Pulmonary artery endothelial cell (primary cell): ENCODE measurements at places on chromosomes 3 and 15.

GRCh38 chr3:116947809-116948208 is 238.2 kb downstream of the TUSC7 start:
- DNase-seq = no peak

- no peak for DNase-seq
Measured at GRCh38 chr3:197227780-197228574, 70.4 kb downstream of the DLG1 start.

GRCh38 chr3:107850681-107851080 is 240.2 kb downstream of the CD47 start:
- no peak for DNase-seq

GRCh38 chr15:42084465-42085235 is 9.7 kb downstream of the PLA2G4D start:
- no peak for DNase-seq

DNA sequence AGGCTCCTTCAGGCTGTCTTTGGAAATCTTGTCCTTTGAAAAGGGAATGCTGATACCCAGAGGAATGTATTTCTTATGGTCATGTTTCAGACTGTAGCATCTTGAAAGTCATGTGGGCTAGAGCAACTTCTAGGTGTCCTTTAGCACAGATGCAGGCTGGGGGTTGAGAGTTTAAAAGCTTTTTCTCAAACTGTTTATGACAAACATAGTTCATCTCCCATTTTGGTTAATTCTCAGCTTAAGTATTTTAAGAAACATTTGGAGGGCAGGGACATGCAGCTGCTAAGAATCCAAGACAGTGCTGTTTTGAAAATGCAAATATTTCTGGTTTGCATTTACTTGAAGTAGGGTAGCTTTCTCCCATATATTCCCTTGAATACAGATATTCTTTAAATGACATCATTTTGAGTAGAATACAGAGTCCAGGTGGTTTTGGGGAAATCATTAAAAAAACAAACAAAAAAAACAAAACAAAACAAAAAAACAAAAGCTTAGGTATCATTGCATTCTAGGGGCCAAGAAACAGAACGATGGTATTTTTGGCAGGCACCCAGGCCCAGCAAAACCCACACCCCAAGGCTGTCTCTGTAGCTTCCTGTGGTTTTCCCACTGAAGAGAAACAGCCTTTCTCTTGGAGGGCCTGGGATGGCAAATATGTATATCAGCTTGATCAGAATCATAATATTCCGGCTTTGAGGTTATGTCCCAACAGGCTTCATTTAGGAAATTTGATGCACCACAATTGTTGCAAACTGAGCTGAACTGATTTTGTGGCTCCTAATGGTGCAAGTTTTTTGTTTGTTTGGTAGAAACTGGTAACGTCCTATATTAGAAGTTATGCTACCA is 120.0 kb downstream of the ATG7 start:
- no peak for DNase-seq

GRCh38 chr15:92848852-92849598 is 51.1 kb upstream of the CHD2 start:
- DNase-seq = no peak

DNA sequence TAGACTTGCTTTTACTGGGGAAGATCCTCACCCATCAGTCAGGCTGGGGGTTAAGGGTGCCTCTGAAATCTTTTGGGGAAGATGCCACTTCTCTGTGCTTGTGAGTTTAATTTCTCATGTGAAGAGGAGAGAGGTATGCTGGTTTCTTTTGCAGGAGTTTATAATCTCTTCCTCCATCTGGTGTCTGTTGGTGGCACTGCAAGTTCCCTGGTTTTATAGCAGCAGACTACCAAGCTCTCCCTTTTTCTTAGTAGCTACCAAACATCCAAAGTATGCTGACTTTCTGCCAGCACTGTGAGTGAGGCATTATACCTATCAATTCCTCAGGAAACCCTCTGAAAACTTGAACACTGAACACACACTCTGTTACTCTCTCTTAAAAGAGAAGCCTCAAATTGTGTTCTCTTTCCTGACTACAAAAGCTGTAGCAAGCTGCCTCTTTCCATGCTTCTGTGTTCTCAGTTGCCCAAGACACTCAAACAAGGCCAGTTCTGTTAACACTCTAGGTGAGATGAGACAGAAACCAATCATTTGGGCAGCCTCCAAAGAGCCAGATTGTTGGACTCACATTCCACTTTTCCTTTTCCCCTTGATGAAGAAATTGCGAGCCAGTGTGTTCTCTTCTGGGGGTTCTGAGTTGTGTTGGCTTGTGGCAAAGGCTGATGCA is 299.5 kb downstream of the GAP43 start:
- DNase-seq = no peak

DNA sequence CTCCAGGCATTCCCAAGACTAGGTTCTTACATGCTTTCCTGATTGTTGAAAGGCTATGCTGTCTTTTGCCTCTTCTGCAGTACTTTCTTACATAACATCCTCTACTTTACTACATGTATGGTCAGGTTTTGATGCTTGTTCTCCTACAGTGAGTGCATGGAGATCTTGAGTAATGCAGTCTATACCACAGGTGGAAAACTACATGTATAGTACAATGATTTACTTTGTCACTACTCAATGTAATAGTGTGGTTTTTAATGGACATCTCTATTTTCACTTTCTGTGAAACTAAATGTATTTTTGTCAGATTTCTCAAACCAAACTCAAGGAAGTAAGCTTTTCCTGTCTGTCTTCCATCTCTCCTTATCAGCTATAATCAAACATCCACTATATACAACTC is 657.0 kb downstream of the TUSC7 start:
- no peak for DNase-seq

GRCh38 chr3:19576343-19576742 is 357.7 kb downstream of the EFHB start:
- DNase-seq = no peak

GRCh38 chr3:168121184-168122017 is 25.7 kb upstream of the GOLIM4 start:
- DNase-seq = peak; percentile 5

GRCh38 chr3:94258851-94259250 is 196.0 kb downstream of the NSUN3 start:
- no peak for DNase-seq

GRCh38 chr3:65936908-65937638 is 101.6 kb downstream of the MAGI1 start:
- DNase-seq = no peak

- DNase-seq = no peak
Measured at GRCh38 chr3:8106921-8107320, 394.7 kb upstream of the LMCD1 start.

DNA sequence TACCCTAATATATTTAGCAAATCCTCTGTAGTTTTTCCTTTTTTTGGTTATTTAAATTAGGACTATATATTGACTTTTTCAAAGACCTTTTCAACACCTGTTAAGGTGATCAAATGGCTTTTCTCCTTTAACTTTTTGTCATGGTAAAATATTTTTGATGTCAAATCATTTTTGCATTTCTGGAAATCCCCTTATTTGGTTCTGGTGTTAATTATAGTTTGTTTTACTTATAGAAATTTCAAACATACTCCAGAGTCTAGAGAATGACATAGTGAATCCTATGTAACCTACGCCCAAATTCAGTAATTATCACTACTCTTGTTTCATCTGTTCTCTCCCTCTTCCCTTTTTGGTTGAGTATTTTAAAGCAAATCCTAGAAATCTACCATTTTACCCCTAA is 121.3 kb upstream of the TBL1XR1 start:
- no peak for DNase-seq

DNA sequence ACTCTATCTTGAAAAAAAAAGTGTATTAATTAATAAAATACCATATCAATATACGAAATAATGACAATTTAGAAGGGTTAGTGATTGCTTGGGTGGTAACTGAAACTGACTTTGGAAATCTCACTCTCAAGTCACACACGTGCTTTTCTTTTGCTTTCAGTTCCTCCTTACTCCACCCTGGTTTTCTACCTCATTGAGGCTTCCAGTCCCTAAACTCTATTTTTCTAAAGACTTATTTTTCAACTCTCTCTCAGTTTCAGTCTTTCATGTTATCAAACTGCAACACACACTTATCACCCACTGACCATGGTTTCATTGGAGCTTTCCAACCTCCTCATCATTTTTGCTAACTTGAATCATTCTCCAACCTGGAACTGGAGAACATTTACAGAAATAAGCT is 23.5 kb downstream of the IL12A start:
- DNase-seq = no peak

GRCh38 chr15:25346371-25346770 is 92.5 kb downstream of the UBE3A start:
- no peak for DNase-seq

GRCh38 chr3:126194713-126195305 is 14.4 kb upstream of the ALDH1L1 start:
- DNase-seq = no peak

- DNase-seq = no peak
Measured at GRCh38 chr15:40306908-40307307, 827 bp downstream of the PLCB2 start.

DNA sequence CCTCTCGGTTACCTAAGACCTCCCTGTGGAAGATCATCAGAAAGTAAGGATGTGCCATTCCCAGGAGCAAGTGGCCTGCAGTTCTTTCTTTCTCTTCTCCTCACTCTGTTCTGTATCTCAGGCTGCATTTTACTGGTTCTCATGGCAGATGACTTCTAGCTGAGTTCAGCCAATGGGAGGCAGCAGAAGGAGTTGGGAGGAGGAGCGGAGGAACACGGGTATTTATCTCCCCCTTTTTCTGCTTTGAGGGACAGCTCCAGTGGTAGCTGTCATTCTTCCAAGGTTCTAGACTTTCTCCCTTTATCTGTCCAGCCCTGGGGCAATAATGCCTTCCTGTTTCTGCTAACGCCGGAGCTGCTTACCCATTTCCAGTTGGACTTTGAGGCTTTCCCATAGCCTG is 339.9 kb downstream of the NR2F2 start:
- DNase-seq = no peak

GRCh38 chr3:132867956-132868355 is 145.7 kb upstream of the NPHP3 start:
- DNase-seq = no peak

DNA sequence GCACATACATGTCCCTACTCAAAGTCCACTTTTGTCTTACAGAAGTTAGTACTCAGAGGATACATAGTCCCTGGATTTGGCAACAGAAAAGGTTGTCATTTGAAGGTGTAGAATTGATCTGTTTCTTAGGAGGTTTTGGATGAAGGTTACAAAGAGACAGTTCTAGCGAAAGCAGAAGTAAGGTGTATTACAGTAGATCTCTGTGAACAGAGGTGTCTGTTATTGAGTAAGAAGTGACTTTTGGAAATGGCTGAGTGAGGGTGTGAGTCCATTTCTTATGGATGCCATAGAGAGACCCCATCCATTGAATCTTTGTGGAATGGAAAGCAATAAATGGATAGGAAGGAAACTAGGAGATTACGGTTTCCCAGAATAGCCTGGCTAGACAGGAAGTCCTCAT is 5.6 kb downstream of the ZNF662 start:
- DNase-seq = no peak

DNA sequence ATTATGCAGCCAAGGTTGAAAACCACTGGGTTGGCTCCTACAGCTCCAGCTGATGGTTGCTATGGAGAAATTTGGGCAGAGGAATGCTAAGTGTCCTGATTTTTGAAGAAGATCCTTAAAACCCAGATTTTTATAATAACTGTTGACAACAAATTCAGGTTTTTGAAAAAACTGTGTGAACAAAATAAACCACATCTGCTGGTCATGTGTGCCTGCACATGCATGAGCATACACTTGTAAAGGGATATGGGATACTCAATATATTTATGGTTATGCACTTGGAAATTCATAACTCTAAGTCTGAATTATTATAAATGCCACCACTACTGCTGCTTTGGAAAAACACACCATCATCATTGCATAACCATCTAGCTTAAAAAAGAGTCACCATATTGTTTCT is 133.7 kb downstream of the THRB start:
- no peak for DNase-seq

DNA sequence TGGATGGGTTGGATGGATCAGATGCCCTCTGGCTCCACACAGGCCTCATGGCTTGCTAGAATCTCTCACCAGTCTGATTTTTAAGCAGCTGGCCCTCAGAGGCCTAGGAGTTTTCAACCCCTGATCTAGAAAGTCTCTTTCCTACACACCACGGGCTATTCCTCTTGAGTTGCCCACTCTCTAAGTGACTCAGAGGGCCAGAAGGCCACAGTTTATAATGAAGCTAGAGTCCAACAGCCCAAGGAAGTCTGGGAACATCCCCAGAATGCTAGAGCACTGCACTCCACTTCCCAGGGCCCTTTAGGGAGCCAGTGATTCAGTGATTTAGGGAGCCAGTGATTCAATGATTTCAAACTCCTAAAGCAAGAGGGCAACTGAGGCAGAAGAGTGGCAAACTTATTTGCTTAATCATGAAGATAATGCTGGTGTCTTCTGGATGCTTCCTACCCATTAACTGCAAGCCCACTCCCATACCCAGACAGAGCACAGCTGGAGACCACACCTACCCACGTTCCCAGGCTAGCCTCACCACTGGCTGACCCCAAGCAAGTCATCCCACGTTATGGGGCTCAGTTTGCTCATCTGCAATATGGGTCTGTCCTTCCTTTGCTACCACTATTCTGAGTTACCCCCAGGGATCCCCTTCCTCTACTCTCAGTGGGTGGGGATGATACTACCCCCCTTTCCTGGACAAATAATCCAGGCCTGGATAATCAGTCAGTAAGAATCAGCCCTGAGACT is 36.7 kb downstream of the ABTB1 start:
- no peak for DNase-seq

GRCh38 chr3:129783470-129783869 is 110.0 kb downstream of the TMCC1 start:
- no peak for DNase-seq

DNA sequence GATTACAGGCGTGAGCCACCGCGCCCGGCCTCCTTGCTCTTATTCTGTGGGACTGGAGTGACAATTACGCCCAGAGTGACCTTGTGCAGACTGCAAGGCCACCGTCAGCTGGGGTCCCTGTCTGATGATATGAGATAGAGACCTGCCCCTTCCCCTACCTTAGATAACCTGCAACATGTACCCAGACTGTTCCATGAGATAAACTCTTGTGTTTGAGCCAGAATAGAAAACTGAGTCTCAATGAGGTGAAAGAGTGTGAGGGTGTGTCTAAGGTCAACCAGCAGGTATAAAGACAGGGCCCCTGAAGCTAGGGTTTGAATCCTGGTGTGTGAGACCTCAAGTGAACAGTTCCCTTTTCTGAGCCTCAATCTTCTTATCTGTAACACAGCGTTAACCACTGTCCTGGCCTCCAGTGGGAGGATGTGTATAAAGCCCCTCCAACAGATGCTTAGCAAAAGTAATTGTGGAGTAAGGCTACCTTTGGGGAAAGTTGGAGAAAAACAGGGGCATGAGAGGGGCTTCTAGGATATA is 6.0 kb downstream of the TADA3 start:
- DNase-seq = no peak

DNA sequence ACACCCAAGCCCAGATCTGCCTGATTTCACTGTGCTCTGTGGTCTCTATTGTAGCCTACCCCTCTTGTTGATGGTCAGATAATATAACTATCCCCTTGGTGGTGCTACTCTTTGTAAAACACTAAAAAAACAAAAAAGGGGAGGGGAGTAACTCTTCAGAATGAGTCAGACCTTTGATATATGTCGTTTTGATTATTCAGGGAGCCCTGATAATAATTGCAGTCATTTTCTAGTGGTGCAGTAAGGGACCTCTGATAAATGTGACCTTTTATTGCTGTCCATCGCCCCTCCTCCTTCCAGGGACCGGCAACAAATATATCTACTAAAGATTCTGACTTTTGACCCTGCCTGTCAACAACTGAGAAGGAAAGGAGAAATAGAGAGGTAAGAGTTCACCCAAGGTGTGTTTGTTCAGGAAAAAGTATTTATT is 45.1 kb upstream of the MAGI1 start:
- no peak for DNase-seq

GRCh38 chr3:171465763-171466162 is 5.6 kb upstream of the TNIK start:
- DNase-seq = no peak
